Muscle of arm (tissue), 14 donors: ENCODE measurements at places on chromosomes 13 and 19. TPM values are rescaled to one million over a fixed set of nuclear protein-coding genes. Genes with fewer than 3 reads are reported as not detected.

DNA sequence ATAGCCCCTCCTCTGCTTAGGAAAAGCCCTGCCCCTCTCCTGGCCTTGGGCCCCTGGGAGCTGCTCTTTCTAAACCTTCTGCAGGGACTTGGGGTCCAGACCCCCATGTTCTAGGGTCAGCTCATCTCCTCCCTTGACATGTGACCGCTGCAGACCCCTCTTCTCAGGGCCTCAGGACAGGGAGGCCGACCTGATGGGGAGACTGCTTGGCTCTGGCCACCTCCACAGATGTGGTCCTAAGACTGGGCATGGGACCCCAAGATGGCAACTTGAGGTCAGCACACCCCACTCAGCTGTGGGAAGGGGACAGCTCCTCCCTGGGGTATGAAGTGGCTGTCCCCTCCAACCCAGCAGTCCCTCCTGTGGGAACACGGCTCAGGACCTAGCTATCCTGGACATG lies 3.9 kb upstream of the SIX5 start:
- no peak for DNase-seq

GRCh38 chr13:74000876-74001275 lies 133.3 kb downstream of the KLF12 start:
- DNase-seq, result peak; percentile 45

DNA sequence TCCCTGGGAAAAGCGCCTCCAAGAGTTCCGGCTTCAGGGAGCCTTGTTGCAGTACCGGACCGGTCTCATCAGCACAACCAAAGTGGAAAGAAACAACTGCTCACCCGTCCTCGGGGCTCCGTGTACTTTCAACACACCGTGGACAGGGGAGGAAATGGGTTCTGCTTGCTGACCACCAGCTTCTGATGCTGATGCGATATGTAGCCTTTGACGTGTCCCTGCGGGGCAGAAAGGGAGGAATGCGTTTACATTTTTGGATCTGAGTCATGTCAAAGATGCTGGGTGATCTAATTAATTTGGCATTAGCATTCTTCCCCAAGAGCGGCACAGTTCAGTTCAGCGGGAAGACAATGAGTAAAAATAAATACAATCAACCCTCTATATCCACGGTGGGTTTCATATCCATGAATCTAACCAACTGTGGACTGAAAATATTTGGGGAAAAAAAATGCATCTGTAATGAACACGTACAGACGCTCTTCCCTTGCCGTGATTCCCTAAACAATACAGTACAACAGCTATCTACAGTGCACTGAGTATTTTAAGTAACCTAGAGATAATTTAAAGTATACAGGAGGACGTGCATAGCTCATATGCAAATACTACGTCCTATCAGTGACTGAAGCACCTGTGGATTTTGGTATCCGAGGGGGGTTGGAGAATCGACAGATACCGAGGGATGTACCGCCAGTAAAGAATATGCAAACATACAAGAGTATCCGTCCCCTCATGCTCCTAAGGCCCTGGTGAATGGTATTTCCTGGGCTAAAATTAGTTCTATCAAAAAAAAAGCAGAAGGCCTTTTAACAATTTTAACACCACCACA lies 19.8 kb downstream of the PROZ start:
- DNase-seq, result no peak

DNA sequence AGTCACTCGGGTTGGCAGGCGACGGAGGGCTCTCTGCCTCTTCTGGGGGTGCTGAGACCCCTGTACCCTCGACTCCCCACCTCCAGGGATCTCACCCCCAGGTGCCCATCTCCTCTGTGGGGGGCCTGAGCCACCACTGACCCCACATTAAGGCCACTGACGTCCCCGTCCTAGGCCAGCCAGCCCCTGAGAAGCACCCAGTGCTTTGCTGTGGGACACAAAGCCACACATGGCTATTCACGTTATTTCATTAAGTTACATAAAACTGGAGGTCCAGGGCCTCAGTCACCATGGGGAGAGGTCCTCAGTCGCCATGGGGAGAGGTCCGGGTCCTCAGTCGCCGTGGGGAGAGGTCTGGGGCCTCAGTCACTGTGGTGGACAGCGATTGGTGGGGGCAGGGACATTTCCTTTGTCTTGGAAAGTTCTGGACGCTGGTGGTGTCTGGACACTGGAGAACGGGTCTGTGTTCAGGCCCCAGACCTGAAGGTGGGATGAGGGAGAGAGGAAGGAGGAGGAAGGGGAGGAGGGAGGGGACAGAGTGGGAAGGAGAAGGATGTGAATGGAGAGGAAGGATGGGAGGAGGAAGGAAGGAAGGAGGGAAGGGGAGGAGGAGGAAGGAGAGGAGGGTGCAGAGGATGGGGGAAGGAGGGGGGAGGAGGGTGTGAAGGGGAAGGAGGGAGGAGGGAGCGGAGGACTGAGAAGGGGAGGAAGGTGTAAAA lies 3.9 kb upstream of the EFNA2 start:
- DNase-seq, result no peak

GRCh38 chr13:111158136-111158805 lies 43.2 kb downstream of the ARHGEF7 start:
- no peak for DNase-seq

- DNase-seq, result no peak
Observed at GRCh38 chr13:64413529-64413928, 2816.6 kb downstream of the PCDH9 start.

- DNase-seq, result no peak
Observed at GRCh38 chr19:5782322-5782721, 2.2 kb downstream of the PRR22 start.

- DNase-seq, result no peak
Observed at GRCh38 chr13:65553096-65553727, 1676.9 kb downstream of the PCDH9 start.

DNA sequence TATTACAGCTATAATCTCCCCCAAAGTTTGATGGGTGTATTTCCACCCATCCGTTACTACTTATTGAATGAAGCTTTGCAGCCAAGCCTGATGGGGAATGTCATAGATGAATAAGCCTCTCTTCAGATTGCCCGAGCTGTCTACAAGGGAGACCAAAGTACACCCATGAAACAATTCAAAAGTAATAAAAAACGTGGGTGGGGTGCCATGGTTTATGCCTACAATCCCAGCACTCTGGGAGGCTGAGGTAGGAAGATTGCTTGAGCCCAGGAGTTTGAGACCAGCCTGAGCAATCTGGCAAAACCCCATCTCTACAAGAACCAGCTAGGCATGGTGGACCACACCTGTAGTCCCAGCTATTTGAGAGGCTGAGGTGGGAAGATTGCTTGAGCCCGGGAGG lies 419.2 kb downstream of the FGF9 start:
- DNase-seq, result no peak

GRCh38 chr19:8441725-8442544 lies 2.8 kb upstream of the HNRNPM start:
- DNase-seq, result no peak

- no peak for DNase-seq
Observed at GRCh38 chr19:17504030-17504429, 7.4 kb upstream of the PGLS start.

- DNase-seq, result no peak
Observed at GRCh38 chr13:78587395-78587794, 16.0 kb downstream of the POU4F1 start.

- no peak for DNase-seq
Observed at GRCh38 chr13:42149136-42149535, 100.7 kb downstream of the DGKH start.

- no peak for DNase-seq
Observed at GRCh38 chr19:35000647-35001501, 751 bp downstream of the GRAMD1A start.

DNA sequence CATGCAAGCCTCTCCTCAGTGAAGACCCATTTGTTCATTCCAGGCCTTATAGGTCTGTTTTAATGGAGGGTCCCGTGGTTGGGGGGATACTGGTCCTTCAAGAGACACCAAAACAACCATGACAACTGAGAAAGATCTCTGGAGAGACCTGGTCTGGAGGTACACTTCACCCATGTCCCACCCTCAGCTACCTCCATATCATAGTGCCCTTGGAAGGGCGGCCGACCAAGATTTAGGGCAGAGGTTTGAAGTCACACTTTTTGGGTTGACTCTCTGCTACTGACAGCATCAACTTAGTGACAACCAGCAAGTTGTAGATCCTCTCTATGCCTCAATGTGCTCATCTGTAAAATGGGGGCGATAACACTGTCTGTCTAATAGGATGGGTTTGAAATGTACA lies 177.3 kb downstream of the TSHZ3 start:
- DNase-seq, result no peak

DNA sequence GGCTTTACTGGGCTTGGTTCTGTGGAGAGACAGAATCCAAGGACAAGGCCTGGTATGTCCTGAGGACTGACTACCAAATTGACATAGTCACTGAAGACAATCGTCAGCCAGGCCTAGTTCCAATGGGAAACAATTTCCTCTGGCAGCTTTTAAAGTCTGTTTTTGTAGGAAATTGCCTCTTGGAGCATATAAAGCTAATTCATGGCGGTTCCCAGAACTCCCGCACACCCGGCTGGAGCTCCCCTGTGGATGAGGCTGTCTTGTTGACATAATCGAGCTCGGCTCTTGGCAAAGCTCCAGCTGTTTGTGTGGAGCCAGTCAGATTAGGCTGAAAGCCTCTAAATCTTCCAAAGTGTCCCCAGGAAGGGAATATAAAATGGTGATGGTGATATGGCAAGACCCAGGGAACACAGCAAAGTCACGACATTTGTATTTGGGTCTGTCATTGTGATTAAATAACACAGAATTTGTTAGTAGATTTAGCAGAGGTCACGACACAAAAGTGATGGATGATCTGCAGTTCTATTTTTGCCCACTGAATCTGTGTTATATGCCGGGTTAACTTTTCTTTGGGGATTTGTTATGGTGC lies 395.0 kb downstream of the PCDH9 start:
- peak; percentile 55 for DNase-seq

DNA sequence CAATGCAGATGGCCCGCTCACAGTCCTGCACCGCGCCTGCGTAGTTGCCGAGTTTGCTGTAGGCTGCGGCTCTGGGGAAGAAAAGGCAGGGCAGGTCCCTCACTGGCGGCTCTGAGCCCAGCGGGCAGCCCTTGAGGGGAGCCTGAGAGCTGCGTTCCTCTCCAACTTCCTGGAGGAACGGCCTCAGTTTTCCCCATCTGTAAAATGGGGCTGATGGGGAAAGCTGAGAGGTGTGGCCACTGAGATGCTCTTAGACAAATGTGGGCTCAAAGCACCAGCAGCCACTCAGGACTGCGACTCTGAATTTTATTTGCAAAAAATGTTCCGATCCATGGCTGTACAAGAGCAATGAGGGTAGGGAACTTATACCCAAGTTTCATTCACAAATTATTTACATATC lies 19.4 kb downstream of the SGTA start:
- no peak for DNase-seq

DNA sequence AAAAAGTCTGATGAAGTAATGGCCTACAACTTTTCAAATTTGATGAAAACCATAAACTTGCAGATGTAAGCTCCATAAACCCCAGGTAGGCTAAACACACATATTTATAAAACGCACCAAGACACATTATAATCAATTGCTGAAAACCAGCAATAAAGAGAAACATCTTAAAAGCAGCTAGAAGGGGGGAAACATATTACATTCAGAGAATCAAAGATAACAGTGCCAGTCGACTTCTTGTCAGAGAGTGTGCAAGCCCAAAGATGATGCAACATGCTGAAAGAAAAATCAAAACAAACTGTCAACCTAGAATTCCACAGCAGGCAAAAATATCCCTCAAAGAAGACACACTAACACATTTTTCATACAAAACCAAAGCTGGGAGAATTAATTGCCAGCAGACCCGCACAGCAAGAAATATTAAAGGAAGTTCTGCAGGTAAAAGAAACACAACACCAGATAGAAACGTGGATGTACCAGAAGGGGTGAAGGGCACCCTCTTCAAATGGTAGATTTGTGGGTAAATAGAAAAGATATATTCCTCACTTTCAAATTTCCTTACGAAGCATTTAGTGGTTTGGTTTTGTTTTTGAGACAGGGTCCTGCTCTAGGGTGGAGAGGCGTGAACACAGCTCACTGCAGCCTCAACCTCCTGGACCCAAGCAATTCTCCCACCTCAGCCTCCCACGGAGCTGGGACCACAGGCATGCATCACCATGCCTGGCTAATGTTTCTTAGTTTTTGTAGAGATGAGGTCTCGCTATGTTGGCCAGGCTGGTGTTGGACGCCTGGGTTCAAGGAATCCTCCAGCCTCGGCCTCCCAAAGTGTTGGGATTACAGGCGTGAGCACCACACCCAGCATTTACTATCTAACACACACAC lies 16.5 kb upstream of the ATP1A3 start:
- DNase-seq, result no peak

Gene RNASEH2A
- 25.6 TPM for polyA plus RNA-seq

Gene C19orf73
- polyA plus RNA-seq, result 1.3 TPM

Gene SWSAP1
- polyA plus RNA-seq, result 1.1 TPM

Gene ARHGAP33
- polyA plus RNA-seq, result 19.2 TPM

Gene MBD3L2
- polyA plus RNA-seq, result not detected

Gene NLRP7
- 0.10 TPM for polyA plus RNA-seq

Gene PRR22
- not detected for polyA plus RNA-seq

Gene ANGPTL8
- 0.47 TPM for polyA plus RNA-seq

Gene ZNF175
- 9.2 TPM for polyA plus RNA-seq

Gene SMAD9
- polyA plus RNA-seq, result not detected

Gene CACNG6
- polyA plus RNA-seq, result 26.1 TPM

Gene SOX21
- not detected for polyA plus RNA-seq

Gene ZNF543
- 5.9 TPM for polyA plus RNA-seq

Gene IRGC
- polyA plus RNA-seq, result not detected

Gene CEACAM21
- 1.2 TPM for polyA plus RNA-seq

Gene COL5A3
- polyA plus RNA-seq, result 54.4 TPM

Gene DCT
- polyA plus RNA-seq, result not detected
